ENCODE measurements at places on chromosomes 11 and 22. TPM values are rescaled to one million over a fixed set of nuclear protein-coding genes. Genes with fewer than 3 reads are reported as not detected.

Gene CNGA4
- 0.58 TPM for total RNA-seq

Gene OR51I1
- total RNA-seq, result not detected

Gene OR51F2
- not detected for total RNA-seq

DNA sequence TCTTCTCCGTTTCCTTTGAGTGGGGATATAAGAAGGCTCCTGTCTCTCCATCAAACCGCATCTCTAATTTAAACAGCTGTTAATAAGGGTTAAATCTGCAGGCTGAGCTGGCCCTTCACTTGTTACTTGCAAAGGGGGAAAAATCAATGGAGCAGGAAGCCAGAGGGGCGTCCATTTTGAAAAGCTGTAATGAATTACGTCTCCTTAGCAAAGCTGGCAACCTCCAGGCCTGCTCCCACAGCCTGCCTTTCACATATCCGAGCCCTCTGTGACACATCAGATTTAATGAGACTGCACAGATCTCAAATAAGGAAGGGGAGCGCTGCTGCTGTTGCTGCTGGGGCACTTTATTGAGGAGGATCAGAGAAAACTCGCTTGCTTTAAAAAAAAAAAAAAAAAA lies 320.8 kb downstream of the BLID start:
- DNase-seq, result no peak
- H3K4me3 ChIP-seq, result no peak overlapping the region
- H3K36me3 ChIP-seq, result no peaks in the 10 kb centered on the region
- no peak overlapping the region for H3K27ac ChIP-seq
- no peaks in the 10 kb centered on the region for H3K27me3 ChIP-seq
- no peaks in the 10 kb centered on the region for H3K4me1 ChIP-seq

DNA sequence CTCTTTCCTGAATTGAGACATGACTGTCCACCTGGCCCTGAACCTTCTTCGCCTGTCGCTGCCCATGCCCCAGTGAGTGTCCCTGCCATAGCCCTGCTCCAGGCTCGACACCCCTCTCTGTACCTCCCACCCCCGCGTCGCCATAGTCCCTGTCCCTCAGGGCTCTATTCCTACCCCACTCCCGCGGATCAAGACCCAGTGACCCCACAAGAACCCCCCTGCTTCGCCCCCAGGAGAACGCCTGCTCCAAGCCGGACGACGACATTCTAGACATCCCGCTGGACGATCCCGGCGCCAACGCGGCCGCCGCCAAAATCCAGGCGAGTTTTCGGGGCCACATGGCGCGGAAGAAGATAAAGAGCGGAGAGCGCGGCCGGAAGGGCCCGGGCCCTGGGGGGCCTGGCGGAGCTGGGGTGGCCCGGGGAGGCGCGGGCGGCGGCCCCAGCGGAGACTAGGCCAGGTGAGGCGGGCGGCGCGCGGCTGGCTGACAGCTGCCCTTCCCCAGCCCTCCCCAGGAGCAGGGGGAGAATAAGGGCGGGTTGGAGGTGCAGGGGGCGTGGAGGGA lies 5.6 kb downstream of the NRGN start:
- no peaks in the 10 kb centered on the region for H3K36me3 ChIP-seq
- no peak overlapping the region for H3K27ac ChIP-seq
- H3K27me3 ChIP-seq, result peaks cover 5% of the 10 kb centered on the region
- DNase-seq, result no peak
- H3K4me1 ChIP-seq, result peaks cover 14% of the 10 kb centered on the region

GRCh38 chr11:2913019-2913431 lies 16.2 kb downstream of the PHLDA2 start:
- no peaks in the 10 kb centered on the region for H3K36me3 ChIP-seq
- no peaks in the 10 kb centered on the region for H3K27me3 ChIP-seq

DNA sequence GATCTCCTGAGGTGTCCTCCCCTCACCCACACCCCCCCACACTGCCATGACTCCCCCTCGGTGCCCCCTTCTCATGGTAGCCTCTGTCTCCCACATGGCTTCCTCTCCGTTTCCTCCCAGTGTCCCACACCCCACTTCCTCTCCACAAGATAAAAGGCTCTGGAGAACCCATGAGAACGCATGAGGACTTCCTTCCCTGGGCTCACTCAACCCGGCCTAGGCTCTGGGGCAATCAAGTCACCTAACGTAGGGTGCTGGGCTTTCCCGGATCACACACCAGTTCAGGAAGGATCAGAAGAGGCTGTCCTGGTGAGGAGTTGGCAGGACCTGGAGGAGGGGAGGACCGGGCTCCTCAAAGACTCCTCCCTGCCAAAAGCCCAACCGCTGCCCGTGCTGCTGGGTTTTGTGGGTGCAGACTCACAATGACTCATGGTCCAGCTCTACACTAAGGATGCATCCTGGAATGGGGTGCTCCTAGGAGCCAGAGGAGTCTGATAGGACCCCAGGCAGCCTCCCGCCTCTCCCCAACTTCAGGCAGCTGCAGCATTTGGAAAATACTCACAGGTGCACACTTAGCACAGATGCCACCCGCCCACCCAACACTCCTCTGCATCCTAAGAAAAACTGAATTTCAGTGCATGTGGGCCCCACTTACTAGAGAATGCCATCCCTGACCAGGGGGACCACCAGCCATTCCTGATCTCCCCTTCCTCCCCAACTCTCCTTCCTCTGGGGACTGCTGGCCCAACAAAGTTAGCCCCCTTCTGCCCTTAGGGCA lies 21.0 kb downstream of the SLC22A12 start:
- H3K36me3 ChIP-seq, result no peaks in the 10 kb centered on the region
- peaks cover 7% of the 10 kb centered on the region for H3K4me1 ChIP-seq
- no peak overlapping the region for H3K4me3 ChIP-seq

GRCh38 chr11:34609850-34610249 lies 11.0 kb upstream of the EHF start:
- DNase-seq, result no peak
- no peak overlapping the region for H3K27ac ChIP-seq
- H3K36me3 ChIP-seq, result no peaks in the 10 kb centered on the region

DNA sequence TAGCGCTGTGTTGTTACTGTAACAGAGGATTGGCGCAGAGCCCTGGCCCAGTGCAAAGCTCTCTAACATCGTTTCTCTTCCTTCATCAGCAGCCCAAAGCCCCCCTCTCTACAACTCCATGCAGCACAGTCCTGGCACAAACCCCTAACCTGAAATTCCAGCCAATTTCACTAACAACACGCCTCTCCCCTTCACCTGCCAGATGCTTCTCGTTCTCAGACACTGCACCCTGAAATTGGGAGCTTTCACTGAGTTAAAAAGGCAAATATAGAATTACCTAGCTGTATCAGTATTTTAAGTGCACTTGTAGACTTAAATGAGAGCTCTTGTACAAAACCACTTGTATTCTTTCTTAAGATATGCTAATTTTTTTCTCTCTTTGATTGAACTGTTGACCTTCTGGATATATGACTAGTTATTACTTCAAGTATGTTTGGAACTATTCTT lies 16.3 kb downstream of the GRAP2 start:
- no peaks in the 10 kb centered on the region for H3K36me3 ChIP-seq
- H3K27ac ChIP-seq, result peak overlapping the region; percentile 55
- H3K4me3 ChIP-seq, result peak overlapping the region; percentile 38
- no peak for DNase-seq
- no peaks in the 10 kb centered on the region for H3K27me3 ChIP-seq
- H3K4me1 ChIP-seq, result peaks cover 98% of the 10 kb centered on the region

All from CD4-positive, alpha-beta memory T cell (primary cell).